ENCODE measurements at places on chromosomes 7 and 10. TPM values are rescaled to one million over a fixed set of nuclear protein-coding genes. Genes with fewer than 3 reads are reported as not detected.

ZNF804B gene
- total RNA-seq = not detected

FRA10AC1 gene
- total RNA-seq = 5.2 TPM

IDI2 gene
- not detected for total RNA-seq

ZWINT gene
- total RNA-seq = 87.0 TPM

FAM241B gene
- 20.1 TPM for total RNA-seq

NOS3 gene
- 0.34 TPM for total RNA-seq

EPDR1 gene
- 70.4 TPM for total RNA-seq

SEC31B gene
- total RNA-seq = 2.5 TPM

ATRNL1 gene
- 0.30 TPM for total RNA-seq

ACTR3C gene
- total RNA-seq = not detected

THAP5 gene
- 14.7 TPM for total RNA-seq

SDK1 gene
- total RNA-seq = 0.59 TPM

BAMBI gene
- 19.0 TPM for total RNA-seq

KEL gene
- not detected for total RNA-seq

WDR86 gene
- 0.17 TPM for total RNA-seq

BICC1 gene
- total RNA-seq = 30.1 TPM

MPP7 gene
- 0.24 TPM for total RNA-seq

MUC3A gene
- total RNA-seq = 12.7 TPM

RNF148 gene
- not detected for total RNA-seq

C10orf53 gene
- not detected for total RNA-seq

MLLT10 gene
- 25.7 TPM for total RNA-seq

ANTXRL gene
- not detected for total RNA-seq

HMX2 gene
- total RNA-seq = 0.10 TPM

CRHR2 gene
- not detected for total RNA-seq

NT5C3A gene
- total RNA-seq = 51.8 TPM

SLIT1 gene
- 0.17 TPM for total RNA-seq

UNC5B gene
- total RNA-seq = 0.53 TPM

MDFIC gene
- total RNA-seq = 24.0 TPM

NPSR1 gene
- total RNA-seq = not detected

SVOPL gene
- not detected for total RNA-seq

VPS37D gene
- total RNA-seq = 3.5 TPM

NPY gene
- total RNA-seq = not detected

ANKRD7 gene
- total RNA-seq = not detected

CDHR3 gene
- total RNA-seq = 6.0 TPM

NODAL gene
- not detected for total RNA-seq

SHOC2 gene
- total RNA-seq = 17.3 TPM

AS3MT gene
- total RNA-seq = 3.3 TPM

TMEM140 gene
- total RNA-seq = 1.0 TPM

KCNMA1 gene
- 38.6 TPM for total RNA-seq

HACD1 gene
- 56.4 TPM for total RNA-seq

LRRD1 gene
- total RNA-seq = not detected

DPYSL4 gene
- 20.5 TPM for total RNA-seq

HYAL4 gene
- total RNA-seq = 0.08 TPM

WEE2 gene
- not detected for total RNA-seq

MAP3K8 gene
- total RNA-seq = 15.8 TPM

ZNF488 gene
- 13.1 TPM for total RNA-seq

MYL10 gene
- not detected for total RNA-seq

SYCE1 gene
- total RNA-seq = not detected

ACSL5 gene
- 0.21 TPM for total RNA-seq

MLXIPL gene
- total RNA-seq = 1.3 TPM

EFCAB10 gene
- total RNA-seq = 3.6 TPM

All from A549 treated with CpdA at 1 μM for 4 hours (cell line).